ENCODE measurements at places on chromosomes 16 and 17.

- no peak for DNase-seq
Measured at GRCh38 chr17:4859816-4860625, 26.9 kb downstream of the MINK1 start.

GRCh38 chr16:68519225-68519745 is 19.8 kb upstream of the ZFP90 start:
- no peak for DNase-seq

- no peak for DNase-seq
Measured at GRCh38 chr17:41777574-41778188, 8.8 kb downstream of the JUP start.

- no peak for DNase-seq
Measured at GRCh38 chr17:63926164-63926563, 6.0 kb downstream of the CD79B start.

GRCh38 chr16:11194913-11195312 is 61.1 kb downstream of the SOCS1 start:
- DNase-seq, result no peak

GRCh38 chr17:56130026-56130425 is 23.2 kb upstream of the ANKFN1 start:
- no peak for DNase-seq

DNA sequence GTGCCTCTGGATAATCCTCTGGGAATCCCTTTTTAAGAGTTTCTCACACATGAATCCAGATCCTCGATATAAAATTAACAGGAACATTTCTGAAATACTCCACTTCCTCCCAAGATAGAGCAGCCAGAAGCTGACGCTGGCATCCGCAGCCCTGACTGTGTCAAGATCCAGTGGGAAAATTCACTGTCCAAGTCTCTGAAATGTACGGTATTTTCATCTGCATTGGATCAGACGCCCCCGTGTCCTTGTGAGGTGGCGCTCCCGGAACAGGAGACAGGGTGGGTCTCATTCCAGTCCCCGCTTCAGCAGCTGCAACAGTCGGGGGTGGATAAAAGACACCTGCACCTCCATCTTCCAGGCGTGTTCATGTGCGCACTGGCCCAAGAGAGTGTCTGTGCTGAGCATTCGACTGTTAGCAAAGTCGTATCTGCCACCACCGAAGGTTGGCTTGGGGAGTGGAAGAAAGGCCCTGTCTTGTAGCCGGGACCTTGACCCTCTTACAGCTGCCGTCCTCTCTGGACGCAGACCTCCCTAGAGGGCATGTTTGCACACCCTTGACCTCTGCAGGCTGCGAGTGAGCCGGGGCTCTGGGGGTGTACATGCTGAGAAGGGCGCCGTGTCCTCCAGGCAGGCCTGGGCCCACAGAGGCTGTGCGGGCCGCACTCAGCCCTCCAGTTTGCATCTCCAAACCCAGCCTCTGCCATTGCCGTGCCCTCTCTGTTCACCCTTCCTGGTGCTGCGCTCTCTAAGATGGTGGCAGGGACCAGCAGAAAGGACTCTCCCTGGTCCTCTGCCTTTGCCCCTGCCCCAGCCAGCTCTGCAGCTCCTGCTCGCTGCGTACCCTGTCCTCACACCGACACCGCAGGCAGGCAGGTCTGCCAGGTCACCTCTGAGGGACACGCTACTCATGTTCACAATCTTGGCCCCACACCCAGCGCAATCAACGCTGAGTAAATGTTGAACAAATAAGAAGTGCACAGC is 72.0 kb upstream of the CHMP6 start:
- no peak for DNase-seq

GRCh38 chr17:75845933-75846691 is 1.9 kb upstream of the UNC13D start:
- DNase-seq, result no peak
